ENCODE measurements at places on chromosomes 2 and 18. TPM values are rescaled to one million over a fixed set of nuclear protein-coding genes. Genes with fewer than 3 reads are reported as not detected.

GRCh38 chr18:24914685-24915084, 437.3 kb downstream of the ZNF521 start:
- no peaks in the 10 kb centered on the region for H3K4me1 ChIP-seq
- no peak for DNase-seq
- no peak overlapping the region for H3K4me3 ChIP-seq
- H3K27ac ChIP-seq, result no peak overlapping the region
- no peaks in the 10 kb centered on the region for H3K27me3 ChIP-seq

DNA sequence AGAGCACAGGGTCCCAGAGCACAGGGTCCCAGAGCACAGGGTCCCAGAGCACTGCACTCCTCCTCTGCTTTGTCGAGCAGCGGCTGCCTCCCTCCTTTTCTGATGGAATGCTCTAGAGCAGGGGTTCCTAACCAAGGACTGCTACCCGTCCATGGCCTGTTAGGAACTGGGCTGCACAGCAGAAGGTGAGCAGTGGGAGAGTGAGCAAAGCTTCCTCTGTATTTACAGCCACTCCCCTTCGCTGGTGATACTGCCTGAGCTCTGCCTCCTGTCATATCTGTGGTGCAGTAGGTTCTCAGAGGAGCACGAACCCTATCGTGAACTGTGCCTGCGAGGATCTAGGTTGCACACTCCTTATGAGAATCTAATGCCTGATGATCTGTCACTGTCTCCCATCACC, 33.1 kb upstream of the ADNP2 start:
- H3K4me3 ChIP-seq, result no peak overlapping the region
- peaks cover 10% of the 10 kb centered on the region for H3K36me3 ChIP-seq
- no peak overlapping the region for H3K27ac ChIP-seq
- no peaks in the 10 kb centered on the region for H3K27me3 ChIP-seq
- DNase-seq, result no peak

- H3K36me3 ChIP-seq, result no peaks in the 10 kb centered on the region
- H3K27ac ChIP-seq, result no peak overlapping the region
- H3K4me1 ChIP-seq, result no peaks in the 10 kb centered on the region
- H3K4me3 ChIP-seq, result no peak overlapping the region
- no peak for DNase-seq
Observed at GRCh38 chr18:62485684-62486083, 37.1 kb upstream of the ZCCHC2 start.

- H3K27me3 ChIP-seq, result no peaks in the 10 kb centered on the region
- no peaks in the 10 kb centered on the region for H3K36me3 ChIP-seq
- peak overlapping the region; percentile 84 for H3K27ac ChIP-seq
- peak overlapping the region; percentile 2 for H3K4me3 ChIP-seq
Observed at GRCh38 chr2:28164280-28164801, 228.3 kb upstream of the FOSL2 start.

DNA sequence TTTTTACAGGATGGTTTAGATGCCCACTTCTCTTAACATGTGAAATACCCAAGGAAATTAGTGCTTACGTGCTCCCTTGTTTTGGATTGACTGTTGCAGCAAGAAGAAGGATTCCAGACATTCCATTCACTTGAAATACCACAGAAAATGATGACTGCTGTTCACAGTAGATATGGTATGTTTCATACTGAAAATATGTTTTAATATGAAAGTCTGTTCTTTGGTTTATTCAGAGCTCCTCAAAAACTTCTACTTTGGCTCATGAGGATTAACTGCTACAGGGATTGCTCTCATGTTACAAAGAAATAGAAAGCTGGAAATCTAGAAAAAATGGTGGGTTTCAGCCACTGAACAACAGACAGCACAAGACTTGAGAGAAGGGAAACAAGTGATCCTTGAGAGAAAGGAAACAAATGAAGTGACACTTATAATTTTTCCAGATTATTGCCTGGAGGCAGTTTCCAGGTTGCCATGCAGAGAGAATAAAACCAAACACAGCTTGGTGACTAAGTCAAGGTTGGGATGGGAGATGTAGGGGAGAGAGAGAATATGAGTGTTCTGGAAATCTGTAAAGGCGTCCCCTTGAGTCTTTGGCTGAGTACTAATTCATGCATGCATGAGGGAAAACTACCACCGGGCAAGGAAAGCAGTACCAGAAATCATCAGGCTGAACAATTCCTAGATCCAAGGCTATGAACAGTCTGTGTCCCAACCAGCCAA, 348.1 kb downstream of the CLIP4 start:
- no peaks in the 10 kb centered on the region for H3K27me3 ChIP-seq
- no peaks in the 10 kb centered on the region for H3K4me1 ChIP-seq
- H3K4me3 ChIP-seq, result no peak overlapping the region
- no peaks in the 10 kb centered on the region for H3K36me3 ChIP-seq
- H3K27ac ChIP-seq, result no peak overlapping the region

- no peak for DNase-seq
- no peak overlapping the region for H3K27ac ChIP-seq
- H3K4me3 ChIP-seq, result no peak overlapping the region
- H3K27me3 ChIP-seq, result peaks cover 24% of the 10 kb centered on the region
Observed at GRCh38 chr2:218865396-218865795, 5.8 kb downstream of the WNT6 start.

- H3K4me3 ChIP-seq, result peak within 1 kb of the TSS; percentile 62
- H3K27me3 ChIP-seq, result peaks cover 2% of the 10 kb centered on the region
- no peak within 1 kb of the TSS for H3K27ac ChIP-seq
Observed at GRCh38 chr2:14632133-14632936, at the start of gene LRATD1. TSS of gene LRATD1 (plus strand) at chr2:14632717. CDS start at chr2:14633980, 1,263 bp downstream.

DNA sequence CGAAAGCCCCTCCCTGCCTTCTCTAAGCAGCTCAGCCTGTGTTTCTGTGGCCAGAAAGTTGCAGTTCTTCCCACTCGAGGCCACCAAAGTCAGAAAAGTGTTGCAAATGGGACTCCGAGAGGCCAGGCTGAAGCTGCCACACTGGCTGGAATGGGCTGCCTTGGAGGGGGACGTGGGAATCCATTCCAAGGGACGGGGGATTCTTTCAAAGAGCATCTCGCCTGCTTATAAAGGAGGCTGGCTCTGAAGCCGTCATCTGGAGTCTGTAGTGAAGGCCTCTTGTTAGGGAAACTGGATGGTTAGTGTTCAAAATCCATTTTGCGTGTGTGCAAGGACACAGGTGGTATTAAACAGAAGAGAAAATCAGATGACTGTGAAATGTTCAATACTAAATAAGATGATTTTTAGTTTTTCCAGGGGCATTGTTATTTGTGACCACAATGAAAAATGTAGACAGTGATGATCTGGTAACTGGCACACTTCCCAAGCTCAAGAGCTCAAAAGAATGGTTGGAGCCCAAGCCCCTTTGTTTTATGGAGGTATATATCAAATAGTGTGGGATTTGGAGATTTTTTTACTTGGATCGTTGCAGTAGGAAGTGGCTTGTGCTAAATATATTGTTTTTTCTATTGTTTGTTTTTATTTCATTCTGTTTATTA, 782 bp downstream of the FAM228B start:
- peak overlapping the region; percentile 82 for H3K4me3 ChIP-seq
- peaks cover 17% of the 10 kb centered on the region for H3K4me1 ChIP-seq
- peak overlapping the region; percentile 94 for H3K27ac ChIP-seq
- no peaks in the 10 kb centered on the region for H3K27me3 ChIP-seq
- DNase-seq, result no peak
- no peaks in the 10 kb centered on the region for H3K36me3 ChIP-seq

GRCh38 chr2:20516646-20517341, 69.9 kb downstream of the RHOB start:
- H3K27me3 ChIP-seq, result no peaks in the 10 kb centered on the region
- no peak overlapping the region for H3K4me3 ChIP-seq
- no peak overlapping the region for H3K27ac ChIP-seq
- no peaks in the 10 kb centered on the region for H3K36me3 ChIP-seq
- peak; percentile 75 for DNase-seq

DNA sequence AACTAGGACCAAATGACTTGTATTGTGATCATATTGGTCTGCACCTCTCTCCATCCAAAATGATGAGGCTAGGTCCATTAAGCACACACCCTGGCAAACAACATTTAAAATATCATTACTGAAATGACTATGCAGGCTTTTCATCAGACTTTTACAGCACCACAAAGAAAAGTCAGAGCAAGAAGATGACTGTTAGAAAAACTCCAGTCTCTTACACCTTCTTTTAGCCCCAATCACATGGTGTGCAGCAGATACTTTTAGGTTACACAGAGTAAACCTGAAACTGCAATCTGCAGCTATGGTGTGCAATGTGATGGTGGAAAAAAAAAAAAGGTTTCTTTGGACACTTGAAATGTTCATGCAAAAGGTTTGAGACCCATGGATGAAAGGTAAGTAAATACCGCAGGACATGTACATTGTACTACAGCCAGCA, 5.4 kb upstream of the POLI start:
- no peaks in the 10 kb centered on the region for H3K4me1 ChIP-seq
- no peaks in the 10 kb centered on the region for H3K36me3 ChIP-seq
- DNase-seq, result no peak
- H3K27ac ChIP-seq, result no peak overlapping the region
- H3K4me3 ChIP-seq, result no peak overlapping the region

DNA sequence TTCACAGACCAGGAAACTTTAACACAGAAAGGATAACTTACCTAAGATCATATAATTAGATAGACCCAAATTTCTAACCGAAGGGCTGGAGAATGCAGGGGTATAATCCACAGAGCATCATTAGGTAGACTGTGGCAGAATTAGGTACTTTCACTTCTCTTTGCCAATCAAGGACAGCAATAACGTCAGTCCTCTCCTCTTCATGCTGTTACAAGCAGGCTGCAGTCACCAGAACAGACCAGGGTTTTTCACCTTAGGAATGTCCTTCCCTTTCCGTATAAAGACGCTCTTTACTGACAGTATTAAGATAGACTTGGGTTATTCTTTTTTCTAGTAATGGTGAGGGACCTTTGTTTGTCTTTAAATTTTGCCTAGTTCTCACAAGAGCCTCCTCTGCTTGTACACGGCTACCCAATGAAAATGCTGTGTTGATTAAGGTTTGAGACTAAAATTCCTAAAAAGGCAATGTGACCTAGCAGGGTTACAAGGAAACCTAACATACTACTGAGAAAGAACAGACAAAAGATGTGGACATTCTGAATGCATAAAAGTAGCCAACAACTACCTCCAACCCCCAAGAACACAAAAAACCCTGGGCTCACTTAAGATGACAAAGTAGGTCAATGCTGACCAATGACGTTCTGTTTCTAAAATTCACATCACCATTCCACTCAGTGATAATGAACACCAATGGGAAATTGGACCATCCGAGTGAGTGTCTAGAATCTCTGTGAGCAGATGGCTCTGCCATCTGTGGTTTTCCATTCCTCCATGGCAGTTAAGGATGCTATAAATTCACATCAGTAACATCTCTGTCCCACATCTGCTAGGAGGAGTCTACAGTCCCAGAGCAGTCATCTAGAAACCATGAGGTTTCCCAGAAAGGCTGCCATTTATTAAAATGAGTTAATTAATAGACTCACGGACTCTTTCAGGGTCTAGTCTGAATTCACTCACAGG, 2.1 kb downstream of the PDIA6 start:
- H3K4me3 ChIP-seq, result peak overlapping the region; percentile 90
- H3K27me3 ChIP-seq, result no peaks in the 10 kb centered on the region
- no peak for DNase-seq
- peaks cover 25% of the 10 kb centered on the region for H3K4me1 ChIP-seq
- no peaks in the 10 kb centered on the region for H3K36me3 ChIP-seq

DNA sequence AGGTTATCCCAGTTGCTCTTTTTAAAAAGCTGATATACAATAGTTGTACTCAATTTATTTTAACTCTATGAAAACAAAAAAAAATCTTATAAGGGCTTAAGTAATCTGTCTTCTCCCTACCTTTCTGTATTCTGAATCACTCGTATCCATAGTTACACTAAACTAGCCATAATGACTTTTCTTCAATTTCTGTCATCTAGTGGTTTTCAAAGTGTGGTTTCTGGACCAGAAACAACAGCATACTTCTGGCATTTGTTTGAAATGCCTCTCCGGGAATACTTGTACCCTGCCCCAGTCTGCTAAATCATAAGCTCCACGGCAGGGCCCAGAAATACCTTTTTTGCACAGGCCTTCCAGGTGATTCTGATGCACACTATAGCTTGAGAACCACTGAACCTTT, 253.6 kb downstream of the LRRTM4 start:
- no peak for DNase-seq
- no peak overlapping the region for H3K27ac ChIP-seq
- H3K27me3 ChIP-seq, result no peaks in the 10 kb centered on the region
- no peaks in the 10 kb centered on the region for H3K36me3 ChIP-seq
- no peak overlapping the region for H3K4me3 ChIP-seq
- H3K4me1 ChIP-seq, result no peaks in the 10 kb centered on the region

DNA sequence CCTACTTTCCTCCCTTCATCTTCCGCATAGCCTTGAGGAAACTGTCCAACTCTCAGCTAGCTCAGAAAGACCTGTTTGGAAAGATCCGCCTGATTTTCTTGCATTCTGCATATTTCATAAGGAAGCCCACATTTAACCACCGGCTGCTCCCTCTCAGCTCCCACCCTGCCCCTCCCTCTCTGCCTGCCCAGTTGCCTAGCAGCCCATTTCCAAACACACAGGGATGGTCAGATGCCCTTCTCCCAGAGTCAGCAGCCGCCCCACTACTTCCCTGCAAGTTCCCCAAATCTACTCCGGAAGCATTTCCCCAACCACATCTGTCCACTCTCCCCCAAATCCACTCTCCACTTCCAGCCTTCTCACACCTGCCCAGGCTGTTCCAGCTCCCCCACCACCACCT, 96.0 kb downstream of the TNS1 start:
- H3K36me3 ChIP-seq, result no peaks in the 10 kb centered on the region
- H3K27ac ChIP-seq, result peak overlapping the region; percentile 89
- DNase-seq, result peak; percentile 66

DNA sequence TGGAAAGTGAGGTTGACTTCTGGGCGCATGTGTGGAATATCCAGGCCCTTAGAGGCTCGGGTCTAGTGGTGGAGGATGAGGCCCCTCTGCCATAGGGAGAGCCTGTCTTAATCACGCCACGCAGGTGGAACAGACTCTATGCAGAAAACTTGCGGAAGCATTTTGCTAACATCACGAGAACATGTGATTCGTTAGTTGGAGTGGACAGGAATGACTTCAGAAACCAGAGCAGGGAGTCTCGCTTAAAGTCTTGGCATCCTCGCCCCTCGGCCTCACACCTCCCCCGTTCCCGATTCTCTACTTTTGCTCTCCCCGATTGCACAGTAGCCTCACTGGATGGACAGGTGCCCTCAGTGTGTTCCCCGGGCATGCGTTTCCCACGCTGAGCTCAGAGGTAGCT, 333.4 kb downstream of the GBX2 start:
- H3K36me3 ChIP-seq, result no peaks in the 10 kb centered on the region
- no peaks in the 10 kb centered on the region for H3K27me3 ChIP-seq
- H3K27ac ChIP-seq, result no peak overlapping the region
- H3K4me3 ChIP-seq, result no peak overlapping the region

GRCh38 chr18:53796040-53796729, 428.3 kb downstream of the MBD2 start:
- no peak overlapping the region for H3K4me3 ChIP-seq
- H3K27me3 ChIP-seq, result no peaks in the 10 kb centered on the region
- DNase-seq, result peak; percentile 34
- no peaks in the 10 kb centered on the region for H3K4me1 ChIP-seq
- H3K36me3 ChIP-seq, result no peaks in the 10 kb centered on the region
- no peak overlapping the region for H3K27ac ChIP-seq

- H3K27me3 ChIP-seq, result no peaks in the 10 kb centered on the region
- H3K4me3 ChIP-seq, result no peak overlapping the region
- DNase-seq, result no peak
- no peak overlapping the region for H3K27ac ChIP-seq
- no peaks in the 10 kb centered on the region for H3K36me3 ChIP-seq
Observed at GRCh38 chr18:45715212-45715780, 8.7 kb upstream of the SLC14A1 start.

Gene HNMT
- 6.5 TPM for total RNA-seq

Gene CHRNG
- total RNA-seq, result 6.9 TPM

Gene MC4R
- total RNA-seq, result not detected

Gene HOXD8
- total RNA-seq, result 15.9 TPM

Gene FAM161A
- total RNA-seq, result 1.2 TPM

Gene EML6
- total RNA-seq, result 5.3 TPM

Gene GCG
- not detected for total RNA-seq

Gene DOCK10
- total RNA-seq, result 4.4 TPM

Gene ARHGAP28
- 2.1 TPM for total RNA-seq

All from psoas muscle (tissue), 8 donors.